ENCODE measurements at places on chromosomes 7 and 10.

DNA sequence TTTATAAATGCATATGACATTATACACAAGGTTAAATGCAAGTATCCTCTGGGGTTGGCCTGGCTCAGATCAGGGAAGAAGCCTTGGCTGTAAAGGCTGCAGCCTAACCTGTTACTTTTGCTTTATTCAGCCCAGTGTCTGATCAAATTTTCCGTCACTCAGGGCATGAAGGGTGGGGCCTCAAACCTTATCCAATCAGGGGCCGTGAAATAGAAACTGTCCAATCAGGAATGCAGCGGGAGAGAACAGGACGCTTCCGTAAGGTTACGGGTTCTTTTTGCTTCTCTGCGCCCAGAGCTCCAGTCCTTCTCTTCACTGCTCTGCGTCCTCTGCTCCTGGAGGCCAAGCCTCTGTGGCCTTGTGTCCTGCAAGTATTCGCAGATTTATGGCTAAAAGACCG lies at the start of gene ZNF716:
Gene ZNF716 (plus strand): TSS at position 274 of the 400 bp plus-strand sequence. CDS start 112 bp downstream, at position 386.
- DNase-seq = no peak

- DNase-seq = no peak
These were observed 177.4 kb downstream of the ELFN1 start for GRCh38 chr7:1847260-1848001.

DNA sequence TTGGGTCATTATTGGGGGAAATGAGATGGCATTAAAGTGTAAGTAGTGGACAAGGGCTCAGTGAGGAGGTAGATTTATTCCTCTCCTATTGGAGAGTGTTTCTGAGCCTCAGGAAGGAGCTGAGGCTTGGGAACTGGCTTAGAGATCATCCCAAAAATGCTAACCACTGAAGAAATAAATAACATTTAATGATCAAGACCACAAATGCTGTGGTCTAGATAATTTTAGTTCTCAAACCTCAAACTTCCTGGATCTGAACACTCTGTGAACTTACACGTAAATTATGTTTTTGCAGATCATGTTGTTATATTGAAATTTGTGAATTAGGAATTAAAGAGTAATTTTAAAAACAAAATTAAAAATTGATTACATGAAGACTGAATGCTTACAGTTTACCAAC lies 27.3 kb downstream of the MDFIC start:
- DNase-seq = no peak

DNA sequence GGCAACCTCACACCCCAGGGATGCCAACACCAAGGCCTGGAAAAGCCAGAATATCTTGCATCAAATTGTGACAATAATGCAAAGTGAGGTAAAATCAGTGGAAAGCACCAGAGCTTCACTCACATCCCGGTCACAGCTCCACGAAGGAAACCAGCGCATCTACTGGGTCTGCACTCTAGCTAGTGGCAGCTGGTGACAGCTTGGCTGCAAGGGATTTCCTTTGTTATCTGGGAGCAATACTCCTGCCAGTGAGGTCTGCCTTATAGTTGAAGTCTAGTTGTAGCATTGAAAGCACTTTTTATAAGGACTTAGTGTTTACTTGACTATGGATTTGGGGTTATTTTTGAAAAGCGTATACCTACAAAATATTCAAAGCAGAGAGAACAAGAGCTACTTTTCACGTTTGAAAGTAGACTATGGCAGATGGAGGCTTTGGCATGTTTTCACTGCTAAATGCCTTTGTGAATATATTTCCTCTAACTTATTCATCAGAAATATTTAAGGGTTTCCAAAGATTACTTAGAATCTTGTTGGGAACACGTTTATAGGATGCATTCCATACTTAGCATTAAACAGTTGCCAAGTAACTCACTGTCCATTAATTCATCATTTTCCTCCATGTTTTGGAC lies 26.1 kb downstream of the WDFY4 start:
- DNase-seq = no peak

DNA sequence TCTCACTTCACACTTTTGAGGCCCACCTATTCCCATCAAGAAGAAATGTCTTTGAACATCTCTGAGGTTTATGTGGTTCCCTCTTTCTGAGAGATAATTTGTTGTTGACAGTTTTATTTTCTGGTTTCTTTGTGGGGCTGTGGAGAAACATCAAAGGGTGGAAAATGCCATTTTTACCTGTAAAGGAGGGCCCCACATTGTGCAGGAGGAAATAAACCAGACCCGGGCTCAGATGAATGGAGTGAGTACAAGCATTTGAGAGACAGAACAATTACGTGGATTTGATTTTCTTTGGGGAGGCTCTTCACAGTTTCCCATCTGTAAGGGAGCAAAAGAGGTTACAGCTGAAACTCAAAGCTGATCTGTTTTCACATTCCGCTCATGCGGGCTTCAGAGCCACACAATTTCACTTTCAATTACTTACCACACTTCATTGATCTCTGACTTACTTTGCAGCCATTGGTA lies 29.8 kb downstream of the ITPRIP start:
- no peak for DNase-seq

- DNase-seq = peak; percentile 44
These were observed 786 bp downstream of the TAF3 start for GRCh38 chr10:7819121-7819460.

DNA sequence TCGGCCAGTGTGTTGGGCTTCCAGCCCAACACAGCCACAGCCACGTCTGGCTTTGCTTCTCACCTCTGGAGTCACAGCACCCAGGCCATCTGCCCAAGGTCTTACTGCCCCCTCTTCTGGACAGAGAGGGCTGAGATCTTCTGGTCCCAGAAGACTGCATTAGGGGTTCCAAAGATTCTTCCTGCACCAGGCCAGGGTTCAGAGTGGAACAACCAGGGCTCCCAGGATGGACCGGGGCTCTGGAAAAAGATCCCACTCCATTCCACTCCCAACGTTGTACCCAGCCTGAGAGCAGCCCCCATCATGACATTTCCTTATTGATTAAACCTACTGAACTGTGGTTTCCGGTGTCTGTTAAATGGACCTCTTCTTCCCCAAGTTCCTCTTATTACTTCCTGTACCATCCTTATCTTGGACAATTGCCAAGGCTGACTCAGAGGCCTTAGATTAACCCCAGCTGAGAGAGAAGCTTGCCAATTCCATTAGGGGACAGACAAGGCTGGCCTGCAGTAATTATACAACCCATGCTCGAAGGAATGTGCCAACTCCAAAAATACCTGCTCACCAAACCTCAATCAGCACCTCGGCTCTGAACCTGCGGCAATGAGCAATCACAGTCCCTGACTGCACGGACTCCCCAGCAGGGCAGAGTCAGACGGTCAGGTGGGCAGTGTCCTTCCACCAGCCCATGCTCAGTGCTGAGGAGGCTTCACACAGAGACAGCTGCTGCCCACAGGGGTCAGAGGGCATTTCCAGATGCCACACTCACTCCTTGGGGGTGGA lies 47.9 kb upstream of the NPFFR1 start:
- peak; percentile 62 for DNase-seq

GRCh38 chr7:44958645-44959344 lies 20.0 kb downstream of the MYO1G start:
- DNase-seq = no peak

DNA sequence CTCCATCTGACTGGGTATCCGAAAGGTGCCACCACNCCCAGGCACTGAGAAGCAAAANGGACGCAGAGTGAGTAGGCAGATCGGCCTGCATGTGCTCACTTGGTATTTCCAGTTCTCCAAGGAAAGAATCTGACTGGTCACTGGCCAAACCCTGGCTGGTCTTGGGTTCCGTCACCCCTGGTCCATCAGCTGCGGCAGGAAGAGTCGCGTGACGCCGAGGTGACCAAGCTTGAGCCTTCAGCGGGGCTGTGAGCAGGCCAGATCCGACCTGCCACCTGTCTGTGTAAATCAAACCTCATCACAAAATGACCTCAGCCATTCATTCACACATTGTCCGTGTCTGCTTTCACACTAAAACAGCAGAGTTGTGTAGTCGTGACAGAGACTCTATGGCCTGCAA lies 28.8 kb upstream of the CHST15 start:
- no peak for DNase-seq

GRCh38 chr10:116972131-116972530 lies 32.9 kb downstream of the SHTN1 start:
- no peak for DNase-seq

DNA sequence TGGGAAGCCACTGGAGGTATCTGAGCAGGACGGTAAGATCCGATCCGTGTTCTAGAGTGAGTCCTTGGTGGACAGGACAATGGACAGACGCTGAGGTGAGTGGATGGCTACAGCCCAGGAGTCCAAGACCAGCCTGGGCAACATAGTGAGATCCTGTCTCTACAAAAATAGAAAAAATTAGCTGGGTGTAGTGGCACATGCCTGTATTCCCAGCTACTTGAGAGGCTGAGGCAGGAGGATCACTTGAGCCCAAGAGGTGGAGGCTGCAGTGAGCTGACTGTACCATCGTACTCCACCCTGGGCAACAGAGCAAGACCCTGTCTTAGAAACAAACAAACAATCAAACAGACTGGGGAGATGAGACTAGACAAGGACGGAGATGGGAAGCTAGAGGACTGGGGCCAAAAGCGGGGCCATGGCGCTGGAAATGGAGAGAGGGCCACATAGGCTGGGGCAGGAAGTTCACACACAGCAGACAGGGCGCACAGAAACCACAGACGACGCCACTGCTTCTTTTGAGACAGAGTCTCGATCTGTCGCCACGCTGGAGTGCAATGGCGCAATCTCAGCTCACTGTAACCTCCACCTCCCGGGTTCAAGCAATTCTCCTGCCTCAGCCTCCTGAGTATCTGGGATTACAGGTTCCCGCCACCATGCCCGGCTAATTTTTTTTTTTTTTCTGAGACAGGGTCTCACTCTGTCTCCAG lies 24.7 kb downstream of the DAGLB start:
- no peak for DNase-seq

DNA sequence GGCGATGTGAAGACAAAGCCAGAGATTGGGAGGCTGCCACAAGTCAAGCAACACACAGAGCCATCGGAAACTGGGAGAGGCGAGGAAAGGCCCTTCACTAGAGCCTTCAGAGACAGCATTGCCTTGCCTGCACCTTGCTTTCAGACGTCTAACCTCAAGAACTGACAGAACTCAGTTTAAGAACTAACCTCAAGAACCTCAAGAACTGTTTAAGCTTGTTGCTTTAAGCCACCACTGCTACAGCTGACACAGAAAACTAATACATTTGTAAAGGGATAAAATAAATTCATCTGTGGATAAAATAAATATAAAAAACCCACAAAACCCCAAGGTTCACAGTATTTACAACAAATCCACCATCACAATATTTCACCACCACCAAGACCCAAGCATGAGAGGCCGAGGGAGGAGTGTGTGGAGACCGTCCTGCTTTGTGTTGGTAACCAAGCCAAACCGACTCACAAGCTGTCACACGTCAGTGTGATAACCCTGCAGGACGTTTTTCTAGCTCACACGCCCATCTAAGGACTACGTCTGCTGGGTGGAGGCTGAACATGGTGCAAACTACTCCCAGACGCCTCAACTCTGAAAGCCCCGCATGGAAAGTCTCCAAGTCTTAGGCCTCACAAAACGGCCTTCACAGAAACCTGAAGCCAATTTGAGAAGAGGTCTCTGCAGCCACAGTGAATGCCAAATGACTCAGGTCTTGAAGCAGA lies 116.8 kb downstream of the ABLIM1 start:
- no peak for DNase-seq

- DNase-seq = no peak
These were observed 15.0 kb downstream of the C10orf53 start for GRCh38 chr10:49694466-49694865.

- no peak for DNase-seq
These were observed 181.3 kb downstream of the RPS24 start for GRCh38 chr10:78214955-78215354.

DNA sequence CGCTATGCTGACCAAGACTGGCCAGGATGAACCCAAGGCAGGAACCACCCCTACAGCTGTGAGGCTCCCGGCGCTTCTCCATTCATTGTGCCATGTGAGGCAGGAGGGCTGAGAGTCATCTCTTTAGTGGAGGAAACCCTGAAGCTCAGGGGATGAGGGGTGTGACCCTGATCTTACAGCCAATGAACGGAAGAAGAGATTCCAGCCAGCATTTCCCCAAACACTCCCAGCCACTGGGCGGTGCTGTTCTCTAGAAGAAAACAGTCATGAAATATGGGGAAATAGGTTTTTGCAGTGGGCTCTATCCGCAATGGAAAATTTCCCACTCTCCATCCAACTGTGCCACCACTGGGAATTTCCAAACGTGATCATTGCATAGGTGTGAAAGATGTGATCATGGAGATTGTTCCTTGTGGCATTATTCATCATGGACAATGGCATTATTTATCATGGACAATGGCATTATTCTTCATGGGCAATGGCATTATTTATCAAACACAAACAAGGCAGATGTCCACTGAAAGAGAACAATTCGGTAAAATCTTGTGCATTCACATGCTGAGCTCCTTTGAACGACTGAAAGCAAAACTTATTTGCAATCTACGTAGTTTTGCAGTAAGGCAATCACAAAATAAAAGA lies 14.0 kb upstream of the SLC18A2 start:
- peak; percentile 37 for DNase-seq

- no peak for DNase-seq
These were observed 97.1 kb upstream of the ARID5B start for GRCh38 chr10:61804414-61804813.

DNA sequence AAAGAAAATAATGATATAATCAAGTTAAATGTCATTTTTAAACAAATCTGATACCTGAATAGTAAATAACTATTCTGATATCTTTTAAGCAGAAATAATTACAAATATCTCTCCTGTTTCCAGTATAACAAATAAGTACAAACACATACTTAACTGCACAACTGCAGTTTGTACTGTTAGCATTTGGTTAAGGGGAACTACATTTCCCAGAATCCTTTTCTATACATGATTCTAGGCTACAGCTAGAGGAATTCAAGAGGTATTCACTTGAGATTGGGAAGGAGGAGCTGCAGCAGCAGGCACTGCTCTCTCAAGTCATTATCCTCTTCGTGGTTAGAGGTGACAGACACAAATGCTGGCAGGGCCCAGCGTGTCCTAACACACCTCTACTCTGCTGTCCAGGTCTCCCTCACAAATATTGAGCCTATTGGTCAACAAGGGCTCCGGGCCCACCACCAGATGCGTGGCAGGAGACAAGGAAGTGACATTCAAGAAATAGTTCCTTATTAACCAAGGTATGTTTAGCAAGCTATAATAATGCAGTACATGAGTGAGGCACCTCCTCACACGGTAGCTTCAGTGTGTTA lies 255.1 kb upstream of the MKLN1 start:
- DNase-seq = no peak

GRCh38 chr10:110531687-110532086 lies 34.0 kb downstream of the DUSP5 start:
- no peak for DNase-seq

GRCh38 chr10:50396491-50397311 lies 145.4 kb upstream of the ASAH2 start:
- no peak for DNase-seq

DNA sequence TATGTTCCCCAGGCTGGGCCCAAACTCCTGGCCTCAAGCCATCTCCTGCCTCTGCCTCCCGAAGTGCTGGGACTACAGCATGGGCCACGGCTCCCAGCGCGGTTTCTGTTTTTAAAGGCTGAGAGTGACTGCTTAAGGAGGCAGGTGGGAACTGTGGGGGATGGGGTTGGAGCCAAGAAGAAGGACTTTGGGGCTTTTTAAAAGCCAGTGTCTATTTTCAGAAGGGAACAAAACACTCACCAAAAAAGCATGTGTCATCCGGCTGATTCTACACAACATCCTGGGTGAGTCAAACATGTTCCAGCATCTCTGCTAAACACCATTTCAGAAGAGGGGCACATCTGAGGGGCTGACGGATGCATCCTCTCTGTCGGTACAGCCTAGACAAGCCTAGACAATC lies 824.5 kb downstream of the TYW1 start:
- no peak for DNase-seq

- DNase-seq = no peak
These were observed 52.5 kb downstream of the LYZL2 start for GRCh38 chr10:30577048-30577447.

- no peak for DNase-seq
These were observed 28.9 kb upstream of the ECHDC3 start for GRCh38 chr10:11713186-11713743.
